Fibroblast of skin of back (primary cell): ENCODE measurements at places on chromosomes 5 and 9.

GRCh38 chr5:9157020-9157419 is 388.9 kb downstream of the SEMA5A start:
- DNase-seq = no peak

GRCh38 chr5:141871870-141872269 is 6.3 kb downstream of the PCDH1 start:
- DNase-seq = no peak

- no peak for DNase-seq
These were observed 451.0 kb upstream of the TRPC7 start for GRCh38 chr5:136816327-136816726.

DNA sequence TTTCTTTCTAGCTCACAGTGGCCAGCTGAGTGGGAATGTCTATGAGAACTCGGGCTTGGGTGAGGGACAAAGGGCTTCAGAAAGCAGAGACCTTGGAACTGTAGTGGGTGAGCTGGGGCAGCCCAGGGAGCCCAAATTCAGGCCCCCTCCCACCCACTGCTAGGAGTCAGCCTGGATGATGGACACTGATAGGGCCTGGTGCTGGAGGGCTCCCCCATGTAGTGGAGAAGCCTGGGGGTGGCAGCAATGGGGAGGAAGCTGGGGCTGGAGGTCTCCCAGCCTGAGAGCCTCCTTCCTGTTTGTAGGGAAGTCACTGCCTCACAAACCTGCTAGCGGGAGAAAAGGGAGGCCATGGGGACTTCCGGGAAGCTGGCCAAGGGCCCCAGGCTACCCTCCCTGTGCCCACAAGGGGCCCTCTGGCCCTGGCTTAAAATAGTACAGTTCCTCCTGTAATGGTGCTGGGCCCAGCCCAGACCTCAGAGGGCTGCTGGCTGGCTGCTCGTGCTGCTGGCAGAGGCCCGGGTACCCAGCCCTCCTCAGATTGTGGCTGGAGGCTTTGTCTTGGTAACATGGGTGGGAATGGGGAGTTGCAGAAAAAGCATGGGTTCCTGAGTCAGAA is 6.3 kb upstream of the NR5A1 start:
- DNase-seq = no peak

DNA sequence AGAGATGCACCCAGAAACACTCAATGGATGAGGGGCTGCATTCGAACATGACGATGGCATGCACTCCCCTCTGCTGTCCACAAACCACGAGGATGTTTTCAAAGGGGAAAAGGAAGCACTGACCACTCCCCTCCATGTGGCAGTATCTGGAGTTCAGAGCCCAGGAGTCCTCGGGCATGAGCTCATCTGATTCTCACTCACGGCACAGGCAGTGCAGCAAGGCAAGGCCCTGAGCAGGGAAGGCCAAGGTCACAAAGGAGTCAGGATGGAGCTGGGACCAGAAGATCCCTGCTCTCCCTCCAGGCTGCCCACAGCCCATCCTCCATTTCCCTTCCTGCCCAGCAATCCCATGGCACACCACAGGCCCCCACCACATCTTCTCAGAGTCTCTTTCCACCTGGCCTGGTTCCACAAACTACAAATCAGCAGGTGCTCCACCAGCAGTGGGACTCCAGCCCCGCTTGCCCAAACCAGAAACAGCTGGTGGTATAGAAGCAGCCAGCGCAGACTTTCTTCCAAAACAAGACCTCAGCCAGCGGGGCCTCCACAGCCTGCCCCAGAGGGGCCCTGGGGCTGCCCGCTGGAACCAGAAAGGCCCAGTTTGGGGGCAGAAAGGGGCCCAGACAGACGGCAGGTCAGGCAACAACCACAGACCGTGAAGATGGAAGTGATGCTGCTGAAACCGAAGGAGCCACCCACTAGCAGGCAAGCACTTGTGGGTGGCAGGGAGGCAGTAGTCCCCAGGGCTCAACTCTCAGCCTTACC is 12.2 kb downstream of the TNIP1 start:
- DNase-seq = peak; percentile 67

- peak; percentile 88 for DNase-seq
These were observed 1082.5 kb upstream of the WWC1 start for GRCh38 chr5:167208911-167209310.

GRCh38 chr5:149552553-149553160 is 1.4 kb upstream of the CSNK1A1 start:
- peak; percentile 57 for DNase-seq

GRCh38 chr9:134694714-134695113 is 53.1 kb downstream of the COL5A1 start:
- DNase-seq = no peak

DNA sequence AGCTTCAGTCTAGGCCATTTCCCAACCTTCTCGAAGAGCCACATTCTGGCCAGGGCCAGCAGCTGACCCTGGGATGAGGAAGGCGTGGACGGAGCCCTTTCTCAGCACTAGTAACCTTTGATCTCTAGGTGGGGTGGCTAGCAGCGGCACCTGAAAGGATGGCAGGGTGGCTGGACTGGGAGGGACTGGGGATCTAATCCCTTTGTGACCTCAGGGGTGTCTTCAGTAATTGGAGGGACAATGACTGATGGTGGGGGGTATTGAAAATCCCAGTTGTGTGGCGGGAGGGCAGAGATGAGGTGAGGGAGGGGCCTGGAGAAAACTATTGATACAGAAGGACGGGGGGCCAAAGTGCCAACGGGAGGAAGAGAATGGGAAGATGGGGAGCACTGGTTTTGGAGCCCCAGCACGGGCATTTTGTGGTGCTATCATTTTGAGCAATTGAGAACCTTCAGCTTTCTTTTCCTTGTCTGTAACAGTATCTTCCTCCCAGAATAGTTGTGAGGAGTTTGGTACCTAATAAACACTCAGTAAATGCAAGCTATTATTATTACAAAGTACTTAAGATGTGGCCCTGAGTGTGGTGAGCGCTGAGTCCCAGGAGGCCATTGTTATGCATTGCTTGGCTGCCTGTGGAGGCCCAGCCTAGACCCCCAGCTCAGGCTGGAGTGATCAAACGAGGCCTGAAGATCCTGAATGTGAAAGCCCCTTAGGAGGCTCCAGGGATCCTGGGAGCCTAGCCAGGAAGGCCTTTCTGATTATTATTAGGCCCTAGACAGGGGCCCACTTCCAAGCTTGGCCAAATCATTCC is 37.3 kb upstream of the UBE2D2 start:
- DNase-seq = peak; percentile 27

- no peak for DNase-seq
These were observed 94.8 kb downstream of the AOPEP start for GRCh38 chr9:94821098-94821887.

DNA sequence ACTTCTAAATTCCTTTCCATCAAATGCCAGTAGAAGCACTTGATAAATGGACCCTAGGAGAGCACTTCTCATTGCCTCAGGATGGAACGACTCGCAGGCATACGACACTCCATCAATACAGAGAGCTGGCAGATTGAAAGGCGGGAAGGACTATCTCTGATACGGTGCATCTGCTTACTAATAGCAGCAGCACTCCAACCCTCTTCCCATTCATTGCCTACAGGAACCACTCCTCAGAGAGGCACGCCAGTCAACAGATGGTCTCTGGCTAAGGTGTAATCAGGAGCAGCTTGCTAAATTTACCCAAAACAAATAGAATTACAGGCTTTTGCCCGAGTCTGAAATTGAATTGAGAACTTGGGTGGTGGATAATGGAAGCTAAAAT is 168.1 kb downstream of the EFNA5 start:
- no peak for DNase-seq

DNA sequence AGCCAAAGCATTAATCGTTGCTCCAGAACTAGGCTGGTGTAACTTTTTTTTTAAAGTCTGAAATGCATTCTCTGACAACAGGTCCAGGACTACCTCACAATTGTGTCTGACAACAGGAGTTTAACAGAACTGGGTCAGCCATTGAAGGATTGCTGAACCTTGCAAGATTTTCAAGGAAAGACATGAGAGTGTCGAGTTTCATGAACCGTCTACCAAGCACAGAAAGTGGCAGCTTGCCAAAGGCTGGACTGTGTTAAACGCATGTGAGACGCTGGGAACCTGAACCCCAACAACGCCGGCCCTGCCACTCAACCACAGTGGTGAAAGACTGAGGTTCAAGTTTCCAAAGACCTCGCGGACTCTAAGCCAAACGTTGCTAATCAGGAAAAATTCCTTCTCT is 79.1 kb downstream of the LHFPL2 start:
- peak; percentile 65 for DNase-seq

DNA sequence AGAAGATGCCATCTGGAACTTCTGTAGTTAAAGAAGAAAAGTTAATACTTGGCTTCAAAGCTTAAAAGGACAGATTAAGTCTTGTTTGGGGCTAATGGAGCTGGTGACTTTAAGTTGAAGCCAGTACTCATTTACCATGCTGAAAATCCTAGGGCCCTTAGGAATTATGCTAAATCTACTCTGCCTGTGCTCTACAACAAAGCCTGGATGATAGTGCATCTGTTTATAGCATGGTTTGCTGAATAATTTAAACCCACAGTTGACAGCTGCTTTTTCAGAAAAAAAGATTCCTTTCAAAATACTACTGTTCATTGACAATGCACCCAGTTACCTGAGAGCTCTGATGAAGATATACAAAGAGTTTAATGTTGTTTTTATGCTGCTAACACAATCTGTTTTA is 393.5 kb downstream of the MAT2B start:
- DNase-seq = no peak

- peak; percentile 48 for DNase-seq
These were observed 118.0 kb downstream of the PRKACG start for GRCh38 chr9:68895741-68896478.

GRCh38 chr9:69029535-69029934 is 6.0 kb upstream of the FXN start:
- DNase-seq = no peak

DNA sequence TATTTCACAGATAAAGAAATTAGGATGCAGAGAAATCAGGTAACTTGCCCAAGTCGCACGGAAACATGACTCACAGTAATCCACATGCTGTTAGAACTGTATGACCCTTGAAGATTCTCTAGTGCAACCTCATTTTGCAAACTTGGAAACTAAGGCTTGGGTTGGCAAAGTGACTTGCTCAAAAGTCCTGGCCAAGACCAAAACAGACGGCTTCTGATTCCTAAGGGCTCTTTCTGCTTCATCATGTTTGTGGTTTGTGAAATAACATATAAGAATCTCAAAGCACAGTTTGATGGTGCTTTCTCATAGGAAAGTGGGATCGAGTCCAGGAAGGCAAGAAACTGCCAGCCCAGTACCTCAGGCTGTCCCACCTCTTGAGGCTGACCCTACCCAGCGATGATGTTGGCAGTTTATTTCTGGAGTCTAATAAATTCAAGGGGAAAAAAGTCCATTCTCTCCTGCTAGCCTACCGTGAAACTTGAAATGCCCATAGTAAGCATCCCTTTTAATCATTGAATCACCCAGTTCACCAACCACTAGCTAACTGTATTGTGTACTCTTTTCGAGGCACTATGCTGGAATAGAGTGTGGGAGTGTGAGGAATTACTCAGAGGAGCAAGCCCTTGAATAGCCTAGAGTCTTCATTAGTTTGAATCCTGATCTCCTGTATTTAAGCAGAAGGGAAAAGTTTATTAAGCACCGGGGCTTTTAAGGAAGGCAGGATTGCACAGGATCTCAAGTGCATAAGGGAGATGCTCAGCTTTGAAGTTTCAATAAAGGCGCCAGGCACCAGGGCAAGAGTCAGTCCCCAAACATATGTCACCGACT is 14.1 kb downstream of the CAPSL start:
- peak; percentile 69 for DNase-seq

DNA sequence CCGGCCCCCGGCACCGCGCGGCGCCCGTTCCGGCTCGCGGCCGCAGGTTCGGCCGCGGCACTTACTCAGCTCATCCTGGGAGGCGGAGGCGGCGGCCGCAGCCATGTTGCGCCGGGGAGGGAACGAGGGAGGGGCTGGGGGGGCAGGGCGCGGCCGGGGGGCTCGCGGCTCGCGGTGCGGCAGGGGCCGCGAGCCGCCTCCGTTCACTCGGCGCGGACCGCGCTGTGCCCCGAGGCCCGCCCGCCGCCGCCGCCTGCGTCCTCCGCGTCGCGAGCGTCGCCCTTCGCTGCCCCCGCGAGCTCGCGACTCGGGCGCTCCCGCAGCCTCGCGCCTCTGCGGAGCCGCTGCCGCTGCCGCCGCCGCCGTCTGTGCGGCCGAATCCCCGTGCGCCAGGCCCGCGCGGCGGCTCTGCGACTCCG is 735 bp downstream of the ECPAS start:
- DNase-seq = peak; percentile 61

DNA sequence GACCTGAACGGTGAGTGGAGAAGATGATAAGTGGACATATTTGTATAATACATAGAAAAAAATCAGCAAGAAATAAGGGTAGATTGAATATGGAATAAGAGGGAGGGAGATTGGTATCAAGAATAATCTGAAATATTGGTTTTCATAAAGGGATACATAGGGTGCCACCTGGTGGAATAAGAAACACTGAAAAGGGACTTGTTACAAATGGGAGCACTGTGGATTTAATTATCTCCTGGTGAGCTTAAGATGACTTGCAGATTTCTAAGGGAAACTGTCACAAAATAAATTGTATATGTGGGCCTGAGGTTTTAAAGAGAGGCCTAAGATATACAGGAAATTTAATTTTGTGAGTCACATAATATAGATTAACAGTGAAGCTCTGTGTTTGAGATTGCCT is 1403.5 kb upstream of the CDH18 start:
- DNase-seq = no peak

DNA sequence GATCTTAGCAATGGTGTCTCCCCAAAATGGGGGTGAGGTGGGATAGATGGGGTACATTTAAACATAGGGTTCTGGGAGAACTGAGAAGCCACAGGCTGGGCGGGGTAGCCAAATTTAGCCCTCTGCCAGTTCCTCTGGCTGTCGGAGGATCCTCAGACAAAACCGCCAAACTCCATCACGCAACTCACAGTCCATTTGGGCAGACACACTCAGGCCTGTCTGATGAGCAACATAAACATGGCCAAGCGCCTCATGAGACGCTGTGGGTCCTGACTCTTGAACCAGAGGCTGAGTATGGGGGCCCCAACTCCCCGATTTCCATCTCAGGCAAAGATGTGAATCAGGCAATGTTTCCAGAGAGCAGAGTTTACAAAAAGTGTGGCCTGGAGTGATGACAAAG is 162.3 kb downstream of the FGF18 start:
- no peak for DNase-seq
